ENCODE measurements at places on chromosomes 16 and 17. TPM values are rescaled to one million over a fixed set of nuclear protein-coding genes. Genes with fewer than 3 reads are reported as not detected.
A peak's percentile ranks its signal among the peaks of the same experiment; 100 is the strongest.

- H3K27me3 ChIP-seq: peaks cover 11% of the 10 kb centered on the region
- no peaks in the 10 kb centered on the region for H3K4me1 ChIP-seq
- H3K27ac ChIP-seq: no peak overlapping the region
- no peaks in the 10 kb centered on the region for H3K36me3 ChIP-seq
- no peak for DNase-seq
- no peak overlapping the region for H3K4me3 ChIP-seq
These were observed 1.3 kb upstream of the PABPN1L start for GRCh38 chr16:88867581-88868246.

DNA sequence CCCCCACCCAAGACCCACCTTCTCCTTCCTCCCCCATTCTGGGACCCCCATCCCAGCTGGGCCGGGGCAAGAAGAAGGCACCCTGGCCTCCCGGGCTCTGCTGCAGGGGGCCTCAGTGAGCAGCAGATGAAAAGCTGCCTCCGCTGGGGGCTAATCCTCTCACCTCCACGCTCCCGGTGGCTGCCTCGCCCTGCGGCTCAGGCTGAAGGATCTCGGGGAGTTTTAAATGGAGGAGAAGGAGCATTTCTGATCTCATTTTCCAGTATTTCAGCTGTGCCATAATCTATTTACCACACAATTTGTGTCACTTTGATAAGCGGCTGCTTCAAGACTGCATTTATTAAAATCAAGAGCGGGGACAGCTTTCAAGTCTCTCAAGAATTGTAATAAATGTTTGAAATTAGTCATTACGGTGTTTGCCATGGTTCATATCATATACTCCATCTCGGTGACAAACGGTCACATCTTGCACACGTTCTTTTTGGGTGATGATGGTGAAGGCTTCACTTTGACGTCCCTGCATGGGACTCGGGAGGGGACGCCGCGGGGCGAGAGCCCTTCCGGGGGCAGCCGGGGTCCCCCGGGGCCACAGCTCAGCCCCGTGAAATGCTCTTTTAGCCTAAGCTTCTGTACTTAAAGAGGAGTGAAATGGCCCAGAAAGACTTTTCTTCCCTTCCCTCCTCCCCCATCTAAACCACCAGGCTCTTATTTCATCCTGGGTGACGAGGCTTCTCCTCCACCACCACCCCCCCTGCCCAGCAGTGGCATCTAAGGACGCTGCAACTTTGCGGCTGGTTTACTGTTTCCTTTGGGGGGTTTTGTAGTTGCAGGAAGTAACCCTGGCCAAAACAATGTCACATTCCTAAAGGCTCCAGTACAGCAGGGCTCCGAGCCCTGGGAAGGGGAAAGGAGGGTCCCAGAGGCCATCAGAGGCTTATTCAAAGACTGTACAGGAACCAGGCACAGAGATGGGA is 313.1 kb upstream of the TNRC6C start:
- H3K4me1 ChIP-seq: no peaks in the 10 kb centered on the region
- no peaks in the 10 kb centered on the region for H3K36me3 ChIP-seq
- DNase-seq: no peak
- H3K27me3 ChIP-seq: no peaks in the 10 kb centered on the region
- H3K27ac ChIP-seq: no peak overlapping the region

DNA sequence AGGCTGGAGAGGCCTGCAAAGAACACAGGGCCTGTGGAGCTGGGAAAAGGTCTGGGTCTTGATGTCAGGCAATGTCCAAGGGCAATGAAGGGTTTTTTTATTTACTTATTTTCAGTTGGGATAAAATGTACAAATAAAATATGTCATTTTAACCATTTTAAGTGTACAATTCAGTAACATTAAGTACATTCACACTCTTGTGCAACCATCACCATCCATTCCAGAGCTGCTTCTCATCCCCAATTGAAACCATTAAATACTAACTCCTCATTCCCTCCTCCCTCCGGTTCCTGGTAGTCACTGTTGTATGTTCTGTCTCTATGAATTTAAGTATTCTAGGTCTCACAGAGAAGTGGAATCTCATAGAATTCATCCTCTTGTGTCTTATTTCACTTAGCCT is 444.7 kb downstream of the HS3ST3B1 start:
- no peak overlapping the region for H3K27ac ChIP-seq
- no peaks in the 10 kb centered on the region for H3K27me3 ChIP-seq
- no peak overlapping the region for H3K4me3 ChIP-seq
- no peaks in the 10 kb centered on the region for H3K4me1 ChIP-seq
- H3K36me3 ChIP-seq: no peaks in the 10 kb centered on the region
- no peak for DNase-seq

DNA sequence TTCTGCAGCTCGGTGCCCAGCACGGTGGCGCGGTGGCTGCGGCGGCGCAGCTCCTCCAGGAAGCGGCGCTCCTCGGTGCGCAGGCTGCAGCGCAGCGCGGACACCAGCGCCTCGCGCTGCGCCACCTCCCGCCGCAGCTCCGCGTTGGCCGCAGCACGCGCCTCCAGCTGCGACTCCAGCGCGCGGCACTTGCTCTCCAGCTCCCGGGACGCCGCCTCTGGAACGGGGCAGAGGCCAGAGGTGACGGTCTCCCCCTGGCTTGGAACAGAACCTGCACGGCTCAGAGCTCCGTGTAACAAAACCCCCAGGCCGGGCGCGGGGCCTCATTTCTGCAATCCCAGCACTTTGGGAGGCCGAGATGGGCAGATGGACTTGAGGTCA is 13.2 kb upstream of the CLUH start:
- H3K27ac ChIP-seq: no peak overlapping the region
- peaks cover 7% of the 10 kb centered on the region for H3K27me3 ChIP-seq
- DNase-seq: peak; percentile 54
- no peaks in the 10 kb centered on the region for H3K36me3 ChIP-seq
- H3K4me3 ChIP-seq: peak overlapping the region; percentile 26
- no peaks in the 10 kb centered on the region for H3K4me1 ChIP-seq

GRCh38 chr17:59839651-59840328 is 53.0 kb downstream of the TUBD1 start:
- peak overlapping the region; percentile 73 for H3K4me3 ChIP-seq
- no peaks in the 10 kb centered on the region for H3K27me3 ChIP-seq
- H3K27ac ChIP-seq: peak overlapping the region; percentile 100
- no peak for DNase-seq

- no peak overlapping the region for H3K4me3 ChIP-seq
- DNase-seq: no peak
- no peaks in the 10 kb centered on the region for H3K36me3 ChIP-seq
- H3K4me1 ChIP-seq: no peaks in the 10 kb centered on the region
- no peak overlapping the region for H3K27ac ChIP-seq
These were observed 17.5 kb upstream of the C16orf78 start for GRCh38 chr16:49355933-49356665.

DNA sequence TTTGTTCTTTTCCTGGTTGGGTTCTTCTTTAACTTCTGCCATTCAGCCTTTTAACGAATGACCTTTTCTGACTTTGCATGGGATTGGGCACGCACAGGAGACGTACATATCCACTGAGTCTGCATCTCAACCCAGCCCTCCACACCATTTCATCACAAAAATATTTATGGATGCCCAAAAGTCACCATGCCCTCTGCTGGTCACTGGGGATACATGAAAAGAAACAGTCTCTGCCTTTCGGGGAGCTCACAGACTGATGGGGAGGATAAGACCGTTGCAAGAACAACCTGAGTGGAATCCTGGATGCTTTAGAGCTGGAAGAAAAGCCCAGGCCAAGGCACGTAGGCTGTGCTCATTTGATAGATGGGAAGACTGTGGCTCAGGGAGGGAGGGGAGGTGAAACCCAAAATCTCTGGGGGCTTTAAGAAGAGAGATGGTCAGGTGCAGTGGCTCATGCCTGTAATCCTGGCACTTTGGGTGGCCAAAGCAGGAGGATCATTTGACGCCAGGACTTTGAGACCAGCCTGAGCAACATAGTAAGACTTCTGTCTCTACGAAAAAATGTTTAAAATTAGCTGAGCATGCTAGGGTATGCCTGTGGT is 7.9 kb upstream of the MT2A start:
- H3K4me1 ChIP-seq: no peaks in the 10 kb centered on the region
- no peaks in the 10 kb centered on the region for H3K36me3 ChIP-seq
- no peak for DNase-seq
- no peak overlapping the region for H3K4me3 ChIP-seq
- H3K27me3 ChIP-seq: no peaks in the 10 kb centered on the region
- H3K27ac ChIP-seq: no peak overlapping the region

- no peaks in the 10 kb centered on the region for H3K27me3 ChIP-seq
- H3K4me1 ChIP-seq: no peaks in the 10 kb centered on the region
- H3K27ac ChIP-seq: no peak overlapping the region
- DNase-seq: no peak
These were observed 15.0 kb upstream of the KCNJ18 start for GRCh38 chr17:21677126-21677910.

DNA sequence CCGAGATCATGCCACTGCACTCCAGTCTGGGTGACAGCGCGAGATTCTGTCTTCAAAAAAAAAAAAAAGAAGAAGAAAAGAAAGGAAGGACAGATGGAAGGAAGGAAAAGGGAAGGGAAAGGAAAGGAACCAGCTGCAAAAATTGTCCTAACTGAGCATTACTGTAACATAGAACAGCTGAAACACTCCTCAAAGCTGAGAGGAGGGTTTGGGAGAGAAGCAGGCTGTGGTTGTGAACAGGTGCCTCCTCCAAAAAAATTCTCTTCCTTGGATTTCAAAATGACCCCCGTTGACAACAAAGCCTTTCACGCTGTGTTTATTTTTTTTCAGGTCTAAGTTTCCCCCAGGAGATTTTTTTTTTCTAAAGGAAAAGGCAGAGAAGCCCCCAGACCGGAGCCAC is 541.4 kb downstream of the WWOX start:
- H3K27ac ChIP-seq: no peak overlapping the region
- DNase-seq: no peak
- H3K4me3 ChIP-seq: no peak overlapping the region
- no peaks in the 10 kb centered on the region for H3K4me1 ChIP-seq
- no peaks in the 10 kb centered on the region for H3K36me3 ChIP-seq
- no peaks in the 10 kb centered on the region for H3K27me3 ChIP-seq

DNA sequence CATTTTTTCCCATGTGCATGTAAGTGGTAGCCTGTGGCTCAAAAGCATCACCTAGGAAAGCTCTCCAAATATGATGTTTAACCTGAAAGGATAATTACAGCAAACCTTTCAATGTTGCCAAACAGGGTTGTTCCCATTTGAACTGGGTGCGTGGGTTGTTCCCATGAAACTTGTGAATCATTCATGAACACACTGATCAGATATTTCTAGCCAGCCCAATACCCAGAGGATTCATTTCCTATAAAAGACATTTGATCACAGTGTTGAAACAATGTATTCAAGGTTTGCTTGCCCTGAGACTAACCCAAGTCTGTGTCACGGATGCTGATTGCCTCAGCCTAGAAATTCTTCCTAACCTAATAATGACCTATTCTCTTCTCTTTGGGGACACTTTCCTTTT is 12.9 kb downstream of the KRT39 start:
- H3K4me1 ChIP-seq: no peaks in the 10 kb centered on the region
- DNase-seq: no peak
- H3K4me3 ChIP-seq: no peak overlapping the region
- no peaks in the 10 kb centered on the region for H3K27me3 ChIP-seq

GRCh38 chr16:69188716-69189115 is 1.8 kb downstream of the SNTB2 start:
- no peak for DNase-seq
- H3K4me1 ChIP-seq: no peaks in the 10 kb centered on the region
- no peaks in the 10 kb centered on the region for H3K36me3 ChIP-seq
- H3K27me3 ChIP-seq: no peaks in the 10 kb centered on the region

- H3K27me3 ChIP-seq: no peaks in the 10 kb centered on the region
- H3K4me3 ChIP-seq: no peak overlapping the region
- H3K4me1 ChIP-seq: no peaks in the 10 kb centered on the region
- H3K27ac ChIP-seq: no peak overlapping the region
These were observed 65.2 kb downstream of the KSR1 start for GRCh38 chr17:27521281-27522027.

DNA sequence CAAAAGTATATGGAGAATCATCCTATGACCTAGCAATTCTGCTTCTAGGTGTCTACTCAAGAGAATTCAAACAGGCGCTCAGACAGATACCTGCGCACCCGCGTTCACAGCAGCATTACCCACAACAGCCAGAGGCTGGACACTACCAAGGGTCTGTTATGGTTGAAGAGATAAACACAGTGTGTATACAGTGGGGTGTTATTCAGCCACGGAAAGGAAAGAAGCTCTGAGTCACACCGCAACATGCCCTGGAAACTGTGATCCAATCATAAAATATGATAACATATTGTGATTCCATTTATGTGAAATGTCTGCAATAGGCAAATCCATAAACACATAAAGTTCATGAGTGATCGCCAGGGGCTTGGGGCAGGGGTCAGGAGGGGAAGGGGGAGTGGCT is 18.0 kb upstream of the JPH3 start:
- no peaks in the 10 kb centered on the region for H3K36me3 ChIP-seq
- H3K27ac ChIP-seq: no peak overlapping the region
- H3K4me1 ChIP-seq: no peaks in the 10 kb centered on the region
- H3K27me3 ChIP-seq: no peaks in the 10 kb centered on the region

DNA sequence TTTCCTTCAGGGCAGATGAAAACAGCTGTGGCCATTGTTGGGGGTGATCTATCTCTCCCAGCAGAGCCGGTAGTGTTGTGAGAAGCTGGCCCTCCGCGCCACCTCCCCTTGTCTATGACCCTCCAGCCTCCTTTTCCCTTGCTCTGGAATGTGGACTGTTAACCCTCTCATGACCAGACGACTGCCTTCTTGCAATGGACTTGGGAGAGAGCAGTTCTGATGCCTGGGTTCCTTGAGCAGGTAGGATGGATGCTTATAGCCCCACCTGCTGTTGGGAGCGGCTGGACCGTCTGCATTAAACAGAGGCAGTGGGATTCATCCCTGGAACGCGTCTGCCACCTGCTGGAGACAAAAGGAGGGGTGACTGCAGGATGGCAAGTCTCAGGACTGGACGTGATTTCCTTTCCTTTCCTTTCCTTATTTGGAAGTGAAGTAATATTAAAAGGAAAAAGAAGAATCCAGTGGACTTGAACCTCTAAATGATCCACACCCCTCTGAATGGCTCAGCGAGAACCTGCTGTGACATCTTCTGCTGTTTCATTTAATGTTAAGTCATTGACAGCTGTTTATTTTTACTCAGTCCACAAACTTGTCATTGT is 1.8 kb upstream of the SOST start:
- H3K27ac ChIP-seq: no peak overlapping the region
- peak; percentile 97 for DNase-seq
- H3K36me3 ChIP-seq: no peaks in the 10 kb centered on the region
- peaks cover 7% of the 10 kb centered on the region for H3K27me3 ChIP-seq
- peaks cover 3% of the 10 kb centered on the region for H3K4me1 ChIP-seq
- H3K4me3 ChIP-seq: no peak overlapping the region

- no peak overlapping the region for H3K4me3 ChIP-seq
- no peaks in the 10 kb centered on the region for H3K27me3 ChIP-seq
- H3K36me3 ChIP-seq: no peaks in the 10 kb centered on the region
These were observed 12.0 kb downstream of the EEF2K start for GRCh38 chr16:22217890-22218730.

- no peaks in the 10 kb centered on the region for H3K36me3 ChIP-seq
- H3K27ac ChIP-seq: no peak overlapping the region
- no peak for DNase-seq
- no peaks in the 10 kb centered on the region for H3K27me3 ChIP-seq
- H3K4me1 ChIP-seq: no peaks in the 10 kb centered on the region
- H3K4me3 ChIP-seq: no peak overlapping the region
These were observed 124.3 kb upstream of the IRX5 start for GRCh38 chr16:54806378-54806777.

GRCh38 chr16:68022278-68022727 is 729 bp downstream of the DDX28 start:
- H3K4me1 ChIP-seq: peaks cover 17% of the 10 kb centered on the region
- H3K36me3 ChIP-seq: no peaks in the 10 kb centered on the region
- DNase-seq: no peak
- no peak overlapping the region for H3K27ac ChIP-seq
- no peaks in the 10 kb centered on the region for H3K27me3 ChIP-seq
- H3K4me3 ChIP-seq: peak overlapping the region; percentile 98

Gene AIPL1
- not detected for total RNA-seq

Gene DLX3
- total RNA-seq: 0.21 TPM

Gene ZACN
- not detected for total RNA-seq

Gene CHST4
- 0.44 TPM for total RNA-seq

Gene ZNHIT3
- 29.0 TPM for total RNA-seq

Gene FZD2
- 2.0 TPM for total RNA-seq

Gene ARHGAP27
- total RNA-seq: 107 TPM
